ENCODE measurements at places on chromosomes 7 and 10.

DNA sequence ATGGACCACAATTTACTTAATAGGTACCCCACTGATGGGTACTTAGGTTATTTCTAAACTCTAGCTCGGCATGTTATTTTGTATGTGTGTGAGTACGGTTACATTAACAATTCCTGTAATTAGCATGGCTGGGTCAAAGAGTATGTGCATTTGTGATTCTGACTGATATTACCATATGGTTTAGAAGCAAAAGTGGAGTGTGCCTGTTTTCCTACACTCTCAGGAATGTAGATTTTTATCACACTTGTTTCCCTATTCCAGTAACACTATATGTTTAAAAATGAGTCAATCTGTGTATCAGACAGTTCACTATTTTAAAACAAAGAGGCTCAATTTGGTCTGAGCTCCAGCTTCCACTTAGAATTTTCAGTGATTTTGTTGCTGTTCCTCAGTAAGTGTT lies 44.6 kb upstream of the GSDME start:
- no peak for DNase-seq

DNA sequence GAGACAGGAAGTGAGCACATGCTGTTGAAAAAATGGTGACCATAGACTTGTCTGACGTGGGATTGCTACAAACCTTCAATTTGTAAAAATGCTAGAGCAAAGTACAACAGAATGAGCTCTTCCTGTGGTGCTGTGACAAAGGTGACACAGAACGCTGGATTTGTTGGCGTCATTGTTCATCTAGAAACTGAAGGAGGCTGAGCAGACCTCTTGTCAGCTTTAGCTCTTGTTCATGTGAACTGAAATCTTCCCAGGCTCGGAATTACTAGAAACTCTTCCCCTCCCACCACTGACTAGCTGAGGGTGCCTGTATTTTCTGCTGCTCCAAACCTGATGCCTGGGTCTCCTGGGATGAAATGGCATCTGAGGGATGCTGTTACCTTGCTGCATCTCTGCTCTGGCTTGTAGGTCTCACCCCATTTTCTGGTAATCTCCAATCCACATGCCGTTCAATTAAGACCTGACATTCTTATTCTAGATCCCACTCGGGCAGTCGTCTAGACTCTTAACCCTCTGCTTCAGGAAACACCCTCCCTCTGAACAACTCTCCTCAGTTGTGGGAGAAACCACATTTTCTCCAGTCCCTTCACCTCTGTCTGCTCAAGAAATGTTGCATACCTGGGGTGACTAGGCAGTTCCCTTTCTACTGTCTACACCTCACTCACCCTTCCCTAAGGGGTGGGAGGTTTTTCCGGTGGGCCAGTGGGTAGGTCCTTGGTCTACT lies 349.3 kb downstream of the CXCL12 start:
- DNase-seq, result no peak

DNA sequence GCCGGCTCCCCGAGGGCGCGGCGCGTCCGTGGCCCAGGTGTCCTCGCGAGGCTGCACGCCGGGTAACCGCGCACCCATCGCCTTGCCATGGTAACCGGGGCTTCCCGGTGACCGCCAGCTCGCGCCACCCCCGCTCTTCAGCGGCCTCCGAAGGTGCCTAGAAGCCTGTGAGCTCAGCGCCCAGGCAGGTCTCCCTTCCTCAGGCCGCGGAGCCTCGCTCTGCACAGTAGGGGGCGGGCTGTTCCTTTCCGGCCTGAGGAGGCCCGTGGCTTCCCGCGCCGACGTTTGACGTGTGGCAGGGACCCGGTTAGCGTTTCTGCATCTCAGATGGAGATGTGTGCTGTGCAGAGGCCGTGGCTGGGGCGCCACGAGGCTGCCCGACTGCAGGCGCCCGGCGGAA lies 117.1 kb downstream of the DYNC2I1 start:
- DNase-seq, result peak; percentile 69

GRCh38 chr7:87934699-87935383 lies 790 bp downstream of the ADAM22 start:
- DNase-seq, result no peak

GRCh38 chr10:5840314-5841307 lies 27.4 kb upstream of the GDI2 start:
- no peak for DNase-seq

- no peak for DNase-seq
These were observed 76.4 kb downstream of the MAP3K8 start for GRCh38 chr10:30510184-30510931.

DNA sequence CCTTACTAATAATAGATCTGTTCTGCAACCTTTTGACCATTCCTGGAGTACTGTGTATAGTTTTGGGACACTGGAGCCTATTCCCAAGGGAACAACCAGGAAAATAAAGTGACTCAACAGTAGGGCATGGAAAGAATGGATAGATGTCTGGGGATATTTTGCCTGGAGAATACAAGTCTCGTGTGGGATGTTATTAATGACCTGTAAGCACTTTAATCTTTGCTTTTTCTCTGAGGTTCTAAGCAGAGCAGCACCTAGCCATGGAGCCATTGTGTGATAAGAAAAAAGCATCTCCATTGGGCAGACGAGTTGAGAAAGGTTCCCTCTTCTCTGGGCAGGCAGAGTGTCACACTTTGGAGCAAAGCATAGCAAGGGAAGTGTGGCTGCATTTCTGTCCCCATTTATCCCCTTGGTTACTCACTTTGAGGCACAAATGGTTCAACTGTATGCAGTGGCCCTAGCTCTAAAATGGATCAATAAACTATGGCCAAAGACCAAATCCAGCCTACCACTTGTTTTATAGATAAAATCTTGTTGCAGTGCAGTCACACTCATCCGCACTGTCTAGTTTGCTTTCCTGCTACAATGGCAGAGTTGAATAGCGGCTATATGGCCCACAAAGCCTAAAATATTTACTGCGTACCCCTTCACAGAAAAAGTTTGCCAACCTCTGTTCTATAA lies 21.0 kb upstream of the CCDC71L start:
- DNase-seq, result no peak

- no peak for DNase-seq
These were observed 506.1 kb upstream of the FZD8 start for GRCh38 chr10:36148207-36148606.

DNA sequence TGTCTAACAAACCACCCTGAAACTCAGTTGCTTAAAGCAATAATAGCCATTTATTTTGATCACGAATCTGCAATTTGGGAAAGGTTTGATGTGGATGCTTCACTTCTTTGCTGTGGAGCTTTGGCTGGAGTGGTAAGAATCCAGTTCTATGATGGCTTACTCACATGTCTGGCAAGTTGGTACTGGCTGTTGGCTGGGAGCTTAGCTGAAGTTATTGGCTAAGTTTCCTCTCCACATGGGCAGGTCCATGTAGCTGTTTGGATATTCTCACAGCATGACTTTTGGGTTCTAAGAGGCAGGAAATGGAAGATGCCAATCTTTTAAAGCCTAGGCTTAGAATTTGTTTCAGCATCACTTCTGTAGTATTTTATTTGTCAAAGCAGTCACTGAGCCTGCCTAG lies 277.6 kb upstream of the NRP1 start:
- DNase-seq, result no peak

- no peak for DNase-seq
These were observed 269.6 kb downstream of the ELFN1 start for GRCh38 chr7:1939434-1940401.

DNA sequence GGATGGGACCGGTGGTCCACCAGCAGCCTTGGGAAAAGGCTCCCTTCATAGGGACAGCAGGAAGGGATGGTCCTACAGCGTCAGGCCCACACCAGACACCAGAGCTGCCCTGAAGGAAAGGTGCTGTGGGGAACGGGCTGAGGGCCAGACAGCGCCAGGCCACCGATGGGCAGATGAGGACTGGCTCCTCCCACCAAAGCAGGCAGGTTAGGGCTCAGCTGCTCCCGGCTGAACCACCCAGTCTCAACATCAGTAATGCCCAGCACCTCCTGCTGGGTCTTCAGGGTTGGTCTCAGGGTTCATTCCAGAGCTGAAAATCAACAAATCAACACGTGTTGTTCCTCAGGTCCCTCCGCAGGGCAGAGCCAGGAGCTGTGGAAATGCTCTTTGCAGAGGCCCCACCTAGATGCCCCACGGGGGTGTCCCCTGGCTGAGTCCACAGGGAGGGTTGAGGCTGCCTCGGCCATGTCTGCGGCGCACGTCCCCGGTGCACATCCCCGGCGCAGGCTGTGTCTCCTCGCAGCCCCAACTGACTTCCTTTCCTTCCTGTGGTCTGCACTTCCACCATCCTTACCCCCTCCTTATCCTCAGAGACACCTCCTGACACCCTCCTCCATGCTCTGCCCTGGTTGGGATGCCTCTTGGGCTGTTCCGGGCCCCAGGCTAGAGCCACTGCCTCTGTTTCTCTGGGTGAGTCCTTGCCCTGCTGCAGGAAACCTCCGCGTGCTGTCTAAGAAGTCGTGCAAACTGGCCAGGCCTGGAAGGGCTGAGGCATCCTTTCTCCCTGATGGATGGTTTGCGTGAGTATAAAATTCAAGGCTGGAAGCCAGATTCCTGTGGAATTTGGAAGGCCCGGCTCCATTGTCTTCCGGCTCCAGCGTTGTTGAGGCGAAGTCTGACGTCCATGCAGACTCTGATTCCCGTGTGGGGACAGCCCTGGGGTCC lies 32.8 kb upstream of the CFAP46 start:
- no peak for DNase-seq

- no peak for DNase-seq
These were observed 8.4 kb downstream of the C10orf105 start for GRCh38 chr10:71711052-71711623.

- no peak for DNase-seq
These were observed 108.1 kb downstream of the EEPD1 start for GRCh38 chr7:36261019-36261754.

GRCh38 chr7:15214976-15215375 lies 312.4 kb upstream of the DGKB start:
- DNase-seq, result no peak

GRCh38 chr10:110502072-110502845 lies 4.6 kb downstream of the DUSP5 start:
- no peak for DNase-seq

GRCh38 chr7:92988051-92988450 lies 129.7 kb downstream of the SAMD9 start:
- DNase-seq, result peak; percentile 13

- DNase-seq, result no peak
These were observed 51.3 kb upstream of the PLEKHA1 start for GRCh38 chr10:122323189-122323588.

DNA sequence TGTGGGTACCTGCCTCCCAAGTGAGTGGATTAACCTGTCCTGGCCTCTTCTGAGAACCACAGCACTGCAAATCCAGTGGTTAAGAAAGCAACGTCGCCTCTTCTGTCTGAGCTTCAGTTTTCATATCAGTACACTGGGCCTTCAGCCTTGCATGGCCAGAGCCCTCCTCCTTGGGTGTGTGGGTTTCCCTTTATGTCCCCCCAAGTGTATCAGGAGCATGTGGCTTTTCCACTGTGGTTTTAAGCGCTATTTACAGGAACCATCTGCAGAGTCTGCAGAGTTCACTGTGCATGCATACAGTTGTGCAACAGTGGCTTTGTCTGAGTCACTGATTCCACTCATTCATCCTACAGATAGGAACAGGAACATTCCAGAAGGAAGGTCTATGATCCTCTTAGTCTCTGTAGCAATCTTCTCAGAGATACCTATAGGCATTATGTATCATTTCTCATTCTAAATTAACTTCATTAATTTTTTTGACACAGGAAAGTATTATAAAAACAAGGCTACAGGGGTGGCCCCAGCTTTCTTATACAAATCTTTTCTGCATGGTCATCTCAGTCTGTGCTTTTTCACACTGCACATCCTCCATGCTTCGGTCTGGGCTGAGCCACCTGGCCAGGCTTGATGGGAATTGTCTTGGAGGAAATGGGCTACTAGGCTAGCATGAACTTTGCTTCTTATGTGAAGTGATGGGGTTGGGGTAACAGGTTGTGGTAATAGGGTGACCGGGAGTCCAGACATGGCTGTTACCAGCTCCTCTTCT lies 17.1 kb downstream of the MBL2 start:
- DNase-seq, result no peak

- DNase-seq, result no peak
These were observed 9.0 kb upstream of the WIPF3 start for GRCh38 chr7:29797112-29797944.

GRCh38 chr10:87551326-87551725 lies 46.6 kb downstream of the MINPP1 start:
- DNase-seq, result no peak

GRCh38 chr7:29599026-29599425 lies 35.4 kb downstream of the PRR15 start:
- DNase-seq, result no peak

DNA sequence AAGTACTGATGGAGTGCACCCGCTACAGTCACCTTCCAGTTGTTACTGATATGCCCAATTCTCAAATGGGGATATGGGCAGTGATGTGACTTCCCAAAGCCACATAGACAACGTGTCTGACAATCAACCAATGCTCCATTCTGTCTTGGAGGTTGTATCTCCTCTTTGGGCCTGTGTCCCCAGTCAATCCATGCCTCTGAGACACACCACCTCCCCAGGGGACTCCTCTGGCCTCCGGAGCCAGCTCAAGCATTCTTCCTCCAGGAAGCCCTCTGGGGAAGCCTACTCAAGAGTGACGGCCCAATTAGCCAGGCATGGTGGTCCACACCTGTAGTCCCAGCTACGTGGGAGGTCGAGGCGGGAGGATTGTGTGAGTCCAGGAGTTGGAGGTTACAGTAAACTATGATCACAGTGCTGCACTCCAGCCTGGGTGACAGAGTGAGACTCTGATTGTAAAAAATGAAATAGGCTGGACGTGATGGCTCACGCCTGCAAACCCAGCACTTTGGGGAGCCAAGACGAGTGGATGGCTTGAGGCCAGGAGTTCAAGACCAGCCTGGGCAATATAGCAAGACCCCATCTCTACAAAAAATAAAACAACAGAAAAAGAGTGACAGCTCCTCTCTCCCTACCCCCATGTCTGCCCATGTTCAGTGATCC lies 99.5 kb upstream of the TNRC18 start:
- no peak for DNase-seq

DNA sequence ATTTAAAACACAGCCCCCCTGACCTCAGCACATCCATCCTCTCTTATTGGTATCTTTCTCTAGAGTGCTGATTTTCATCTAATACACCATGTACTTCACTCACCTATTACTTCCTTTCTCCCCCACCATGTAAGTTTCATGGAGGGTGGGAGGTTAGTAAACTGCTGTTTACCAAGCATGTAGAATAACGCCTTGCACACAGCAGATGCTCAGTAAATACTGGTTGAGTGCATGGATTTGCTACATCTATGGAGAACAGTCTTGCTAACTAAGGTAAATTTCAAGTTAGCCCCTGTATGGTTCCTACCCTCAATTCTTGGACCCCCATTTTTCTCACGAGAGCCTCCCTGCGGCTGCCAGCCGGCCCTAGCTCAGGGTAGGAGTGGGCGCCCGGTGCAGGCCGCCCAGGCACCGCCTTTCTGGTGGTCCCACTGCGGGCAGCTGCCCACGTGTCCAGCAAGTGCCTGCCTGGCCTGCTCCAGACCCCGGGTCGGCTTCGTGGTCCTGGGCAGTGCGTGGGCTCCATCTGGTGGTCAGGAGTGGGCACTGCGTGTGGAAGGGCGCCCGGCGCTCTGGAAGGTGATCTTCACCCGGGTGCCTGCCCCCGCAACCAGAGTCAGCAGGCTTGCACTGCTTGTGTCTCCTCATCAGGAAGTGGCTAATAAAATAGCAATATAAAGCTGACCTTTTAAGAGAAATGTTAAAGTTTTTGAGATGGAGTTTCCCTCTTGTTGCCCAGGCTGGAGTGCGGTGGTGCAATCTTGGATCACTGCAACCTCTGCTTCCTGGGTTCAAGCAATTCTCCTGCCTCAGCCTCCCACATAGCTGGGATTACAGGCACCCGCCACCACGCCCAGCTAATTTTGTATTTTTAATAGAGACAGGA lies 63.4 kb upstream of the DNAJB6 start:
- peak; percentile 90 for DNase-seq

GRCh38 chr7:82441669-82442478 lies 1.7 kb downstream of the CACNA2D1 start:
- no peak for DNase-seq
